Bone marrow (tissue), 2 donors: ENCODE measurements at places on chromosomes 3 and 15.

DNA sequence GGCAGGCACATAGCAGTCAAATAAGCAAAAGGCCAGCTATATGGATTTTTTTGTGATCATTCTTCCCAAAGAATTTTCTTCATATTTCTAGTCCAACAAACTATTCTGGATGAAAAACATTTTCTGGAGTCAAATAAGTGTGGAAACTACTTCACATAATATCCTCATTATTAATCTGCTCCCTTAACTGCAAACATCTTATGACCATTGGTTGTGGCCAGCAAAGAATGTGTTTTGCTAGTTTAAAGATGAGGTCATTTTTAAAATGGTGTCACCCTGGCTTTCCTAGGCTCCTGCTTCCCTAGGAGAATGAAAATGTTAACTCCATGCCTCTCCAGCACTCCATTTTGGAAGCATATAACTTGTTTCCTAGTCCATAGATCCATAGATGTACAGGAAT, 118.8 kb downstream of the SST start:
- DNase-seq = no peak

DNA sequence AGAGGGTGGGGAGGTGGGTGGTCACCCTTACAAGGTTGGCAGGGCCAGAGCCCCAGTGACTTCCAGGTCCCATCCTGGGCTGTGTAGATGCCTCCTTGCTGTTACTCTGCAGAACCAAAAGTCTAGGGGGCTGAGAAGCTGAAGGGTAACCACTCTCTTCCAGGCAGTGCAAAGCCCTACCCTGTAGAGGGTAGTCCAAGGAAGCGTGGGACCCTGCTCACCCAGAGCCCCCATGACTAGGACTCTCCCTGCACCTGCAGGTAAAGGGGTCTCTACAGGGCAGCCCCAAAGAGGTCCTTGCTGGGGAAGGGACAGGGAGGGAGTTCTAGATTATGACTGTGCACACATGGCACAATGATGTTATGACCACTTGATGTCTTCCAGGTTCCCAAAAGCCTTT, 14.2 kb downstream of the GHRL start:
- no peak for DNase-seq

DNA sequence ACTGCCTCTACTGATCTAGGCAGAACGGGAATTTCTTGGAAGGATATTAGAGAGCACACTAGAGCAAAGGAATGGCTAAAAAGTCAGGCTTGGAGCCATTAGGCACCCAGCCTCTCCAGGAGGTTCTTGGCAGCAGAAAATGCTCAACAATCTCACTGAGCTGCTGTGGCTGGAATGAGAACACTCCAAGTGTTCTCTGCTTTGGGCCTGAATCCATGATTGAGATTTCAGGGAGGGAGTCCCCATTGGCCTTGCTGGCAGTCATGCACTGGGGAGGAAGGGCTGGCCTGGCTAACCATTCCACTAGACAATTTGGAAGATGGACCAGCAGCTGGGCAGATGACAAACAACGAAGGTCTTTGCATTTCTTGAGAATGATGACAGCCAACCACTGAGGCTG, 362.6 kb downstream of the SHQ1 start:
- no peak for DNase-seq

GRCh38 chr3:156334841-156335545, 214.6 kb downstream of the KCNAB1 start:
- DNase-seq = no peak

DNA sequence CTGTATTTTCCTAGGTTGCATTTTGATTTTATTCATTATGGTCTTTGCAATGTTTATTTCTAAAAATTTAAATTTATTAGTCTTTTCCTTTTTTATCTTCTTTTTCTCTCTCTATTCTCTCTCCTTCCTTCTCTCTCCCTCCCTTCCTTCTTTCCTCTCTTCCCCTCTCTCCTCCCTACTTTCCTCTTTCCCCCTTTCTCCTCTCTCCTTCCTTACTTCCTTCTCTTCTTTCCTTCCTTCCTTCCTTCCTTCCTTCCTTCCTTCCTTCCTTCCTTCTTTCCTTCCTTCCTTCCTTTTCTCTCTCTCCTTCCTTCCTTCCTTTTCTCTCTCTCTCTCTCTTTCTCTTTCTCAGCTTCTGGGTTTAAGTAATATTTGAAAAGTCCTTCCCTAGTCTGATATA, 72.8 kb upstream of the RASGRF1 start:
- no peak for DNase-seq

- DNase-seq = no peak
Observed at GRCh38 chr3:141421639-141422319, 53.5 kb downstream of the ZBTB38 start.

GRCh38 chr15:81758818-81759284, 287.0 kb downstream of the MEX3B start:
- DNase-seq = no peak

- DNase-seq = no peak
Observed at GRCh38 chr15:65285291-65286068, 1.2 kb downstream of the PARP16 start.
